Activated naive CD4-positive, alpha-beta T cell treated with anti-CD3 and anti-CD28 coated beads for 36 hours (primary cell): ENCODE measurements at places on chromosomes 12 and 14.

- DNase-seq, result no peak
These were observed 9.3 kb upstream of the SERPINA5 start for GRCh38 chr14:94571950-94572349.

DNA sequence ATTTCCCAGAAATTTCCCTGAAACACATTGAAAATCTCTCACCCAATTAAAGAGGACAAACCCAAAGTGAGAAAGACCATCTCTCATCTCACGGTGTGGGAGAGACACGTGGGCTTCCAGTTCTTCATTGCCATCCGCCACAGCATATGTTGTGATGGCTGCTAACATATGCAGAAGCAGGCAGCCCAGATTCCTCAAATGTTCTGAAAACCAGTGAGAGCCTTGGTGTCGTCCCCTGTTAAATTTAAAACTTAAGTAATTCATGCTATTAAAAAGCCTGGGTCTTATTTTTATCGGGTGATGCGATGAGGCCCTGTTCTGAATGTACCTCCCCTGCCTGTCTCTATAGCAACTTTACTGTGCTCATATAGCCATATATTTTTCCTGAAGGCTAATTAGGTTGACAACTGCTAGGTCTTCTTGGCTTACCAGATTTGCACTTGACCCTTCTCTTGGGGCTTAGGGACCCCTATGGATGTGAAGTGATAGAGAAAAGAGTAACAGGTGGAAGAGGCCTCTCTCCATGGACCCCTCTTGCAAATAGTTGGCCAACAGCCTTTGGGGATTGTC, 2.8 kb upstream of the FGF6 start:
- no peak for DNase-seq

GRCh38 chr12:20629414-20630156, 65.5 kb upstream of the SLCO1C1 start:
- DNase-seq, result no peak

GRCh38 chr14:68683326-68683725, 109.5 kb downstream of the ZFP36L1 start:
- DNase-seq, result no peak

DNA sequence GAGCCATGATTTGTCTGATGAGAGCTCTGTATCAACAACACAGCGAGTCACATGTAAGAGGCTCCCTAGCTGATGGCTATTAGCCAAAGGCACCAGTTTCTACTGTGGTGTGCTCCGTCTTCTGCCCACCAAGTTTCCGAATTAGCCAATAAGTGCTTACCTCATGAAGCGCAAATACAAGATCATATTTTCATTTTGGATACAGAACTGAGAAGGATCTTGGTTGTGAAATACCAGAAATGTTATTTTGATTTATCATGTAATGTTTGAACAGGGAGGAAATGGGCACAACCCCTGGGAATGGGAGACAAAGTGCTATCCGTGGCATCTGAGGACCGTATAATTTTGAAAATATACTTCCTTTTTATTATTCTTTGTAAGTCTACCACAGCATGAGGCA, 234.3 kb downstream of the DACT1 start:
- no peak for DNase-seq
